ENCODE measurements at places on chromosomes 7 and 10.

DNA sequence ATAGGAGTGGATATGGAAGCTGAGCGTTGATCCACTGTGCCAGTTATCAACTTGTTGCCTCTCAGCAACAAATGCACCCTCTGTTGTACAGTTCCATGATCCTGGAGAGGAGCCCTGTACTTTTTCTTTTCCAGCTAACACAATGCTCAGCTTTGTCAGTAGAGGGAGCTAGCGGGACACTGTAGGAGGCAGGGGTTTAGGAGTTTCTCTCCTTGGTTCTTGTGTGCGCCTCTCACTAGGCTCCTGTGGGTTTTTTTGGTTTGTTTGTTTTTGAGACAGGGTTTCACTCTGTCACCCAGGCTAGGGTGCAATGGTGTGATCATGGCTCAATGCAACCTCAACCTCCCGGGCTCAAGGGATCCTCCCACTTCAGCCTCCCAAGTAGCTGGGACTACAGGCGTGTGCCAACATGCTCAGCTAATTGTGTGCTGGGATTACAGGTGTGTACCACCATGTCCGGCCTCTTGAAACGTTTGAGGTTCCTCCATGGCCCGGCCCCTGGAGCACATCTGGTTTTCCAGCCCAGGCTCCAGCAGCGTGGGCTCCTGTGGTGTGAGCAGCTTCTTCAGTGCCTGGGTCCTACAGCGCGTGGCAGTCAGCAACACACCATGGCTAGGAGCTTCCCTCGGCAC, 12.0 kb upstream of the MARVELD1 start:
- DNase-seq: no peak

- no peak for DNase-seq
Measured at GRCh38 chr7:12947465-12947864, 260.0 kb downstream of the ARL4A start.

DNA sequence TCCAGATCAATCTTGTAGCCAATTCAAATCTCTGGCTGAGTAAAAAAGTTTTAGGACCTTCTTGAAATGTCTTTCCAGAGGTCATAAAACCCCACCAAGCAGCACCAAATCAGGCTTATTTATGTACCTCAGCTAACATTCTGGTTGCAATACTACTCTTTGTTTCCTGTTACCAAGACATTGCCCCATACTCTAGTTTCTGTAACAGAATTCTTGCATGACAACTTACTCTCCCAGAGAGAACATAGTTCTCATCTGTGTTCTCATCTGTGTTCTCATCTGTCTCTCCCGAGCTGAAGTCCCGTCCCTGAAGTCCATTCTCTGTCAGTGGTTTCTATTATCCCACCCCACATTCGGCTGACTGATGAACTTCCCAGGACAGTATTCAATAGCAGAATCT, 1285.1 kb downstream of the XPNPEP1 start:
- DNase-seq: no peak

GRCh38 chr10:126324826-126325225, 63.5 kb downstream of the ADAM12 start:
- no peak for DNase-seq
